Activated gamma-delta T cell treated with anti-CD3 and anti-CD28 coated beads, Interleukin-2, amount 50 U/mL, for 16 hours (primary cell): ENCODE measurements at places on chromosomes 7 and 10.

DNA sequence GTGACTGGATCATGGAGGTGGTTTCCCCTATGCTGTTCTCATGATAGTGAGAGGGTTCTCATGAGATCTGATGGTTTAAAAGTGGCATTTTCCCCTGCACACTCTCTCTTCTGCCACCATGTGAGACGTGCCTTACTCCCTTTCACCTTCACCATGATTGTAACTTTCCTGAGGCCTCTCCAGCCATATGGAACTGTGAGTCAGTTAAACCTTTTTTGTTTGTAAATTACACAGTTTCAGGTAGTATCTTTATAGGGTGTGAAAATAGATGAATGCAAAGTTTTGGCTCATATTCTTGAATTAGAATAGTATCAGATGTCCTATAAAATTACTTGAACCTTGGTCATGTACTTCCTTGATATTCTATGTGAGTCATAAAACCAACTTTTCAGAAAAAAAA is 252.1 kb upstream of the TMEM229A start:
- no peak for DNase-seq

DNA sequence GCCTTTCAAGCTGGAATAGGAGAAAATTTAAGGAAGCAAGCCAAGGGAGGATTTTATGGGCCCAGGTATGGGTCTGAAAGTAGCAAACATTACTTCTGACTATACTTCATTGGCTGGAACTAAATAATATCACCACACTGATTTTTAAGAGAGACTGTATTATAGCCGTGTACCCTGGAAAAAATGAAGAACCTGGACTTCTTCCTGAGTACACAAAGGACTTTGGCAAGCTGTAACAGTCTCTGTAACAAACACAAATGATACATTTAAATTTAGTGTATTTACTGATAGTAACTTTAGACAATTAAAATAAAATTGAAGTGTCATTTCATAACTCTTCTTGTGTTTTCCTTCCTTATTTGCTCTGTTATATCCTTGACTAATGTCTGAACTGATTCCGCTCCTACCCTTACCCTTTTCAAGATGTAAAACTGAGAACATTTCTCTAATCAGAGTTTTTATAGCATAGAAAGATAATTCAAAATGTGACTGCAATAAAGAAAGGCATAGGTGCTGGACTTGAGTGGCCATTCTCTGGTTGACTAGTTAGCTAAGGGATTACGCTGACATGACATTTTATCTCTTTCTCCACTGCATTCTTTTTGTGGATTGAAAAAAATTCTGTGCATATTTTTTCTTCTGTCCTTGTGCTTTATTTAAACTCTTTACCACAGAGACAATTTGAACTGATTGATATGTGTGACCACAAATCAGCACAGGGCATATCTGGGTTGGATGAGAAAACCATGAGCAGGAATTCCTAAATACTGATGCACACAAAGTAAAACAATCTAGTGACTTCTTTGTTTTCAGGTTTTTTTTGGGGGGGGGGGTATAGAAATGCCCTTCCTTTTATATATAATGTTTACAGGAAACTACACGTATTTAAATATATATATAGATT is 349.7 kb downstream of the MDFIC start:
- DNase-seq = no peak

GRCh38 chr7:123621707-123622106 is 20.1 kb downstream of the ASB15 start:
- no peak for DNase-seq

- DNase-seq = peak; percentile 35
Observed at GRCh38 chr10:119209035-119209735, 1.8 kb downstream of the GRK5 start.

GRCh38 chr10:18653112-18653511 is 1.7 kb upstream of the NSUN6 start:
- DNase-seq = no peak

DNA sequence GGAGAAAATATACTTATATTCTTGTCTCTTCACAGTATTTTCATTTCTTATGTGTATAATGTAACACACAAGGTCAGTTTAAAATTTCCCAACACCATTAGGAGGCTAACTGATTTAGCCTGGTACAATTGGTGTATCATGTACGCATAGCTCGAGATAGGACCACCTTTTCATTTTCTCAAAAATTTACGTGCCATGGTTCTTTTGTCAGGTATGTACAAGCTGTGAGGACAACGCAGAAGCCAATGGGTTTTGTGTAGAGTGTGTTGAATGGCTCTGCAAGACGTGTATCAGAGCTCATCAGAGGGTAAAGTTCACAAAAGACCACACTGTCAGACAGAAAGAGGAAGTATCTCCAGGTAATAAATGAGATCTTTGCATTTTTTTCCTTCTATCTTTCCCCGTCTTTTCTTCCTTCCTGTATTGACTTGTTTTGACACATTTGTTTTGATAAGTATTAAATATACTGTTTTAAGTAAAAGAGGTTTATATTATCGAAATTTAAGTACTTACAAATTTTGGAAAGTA is 55.0 kb downstream of the TRIM24 start:
- DNase-seq = no peak
